Stimulated activated CD4-positive, alpha-beta T cell treated with anti-CD3 and anti-CD28 coated beads, Interleukin-2, amount 100 ng/mL, for 4 hours (primary cell): ENCODE measurements at places on chromosomes 2 and 18.

GRCh38 chr18:36064027-36064808 is 3.1 kb downstream of the RPRD1A start:
- DNase-seq: no peak

DNA sequence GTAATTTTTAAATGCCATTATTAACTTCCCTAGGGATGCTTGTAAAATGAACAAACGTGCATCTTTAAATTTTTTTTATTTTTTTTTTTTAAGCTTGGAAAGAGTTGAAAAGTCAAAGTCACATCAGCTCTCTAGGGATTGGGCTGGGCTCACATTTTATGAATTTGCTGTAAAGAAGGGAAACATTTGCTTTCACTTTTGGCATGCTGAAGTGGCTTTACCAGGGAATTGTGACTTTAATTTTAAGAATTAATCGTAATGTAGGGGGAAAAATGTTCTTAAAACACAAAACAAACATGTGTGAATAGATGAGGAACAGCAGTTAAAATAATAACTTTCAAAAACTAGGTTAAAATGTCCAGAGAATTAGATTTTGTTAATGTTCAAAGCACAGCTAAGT is 123.0 kb downstream of the AGAP1 start:
- DNase-seq: no peak

GRCh38 chr2:95575857-95576256 is 15.9 kb upstream of the TRIM43 start:
- DNase-seq: no peak

- DNase-seq: no peak
Measured at GRCh38 chr18:5518179-5518770, 25.5 kb downstream of the EPB41L3 start.

GRCh38 chr2:101346909-101347308 is 38.4 kb upstream of the RNF149 start:
- no peak for DNase-seq

DNA sequence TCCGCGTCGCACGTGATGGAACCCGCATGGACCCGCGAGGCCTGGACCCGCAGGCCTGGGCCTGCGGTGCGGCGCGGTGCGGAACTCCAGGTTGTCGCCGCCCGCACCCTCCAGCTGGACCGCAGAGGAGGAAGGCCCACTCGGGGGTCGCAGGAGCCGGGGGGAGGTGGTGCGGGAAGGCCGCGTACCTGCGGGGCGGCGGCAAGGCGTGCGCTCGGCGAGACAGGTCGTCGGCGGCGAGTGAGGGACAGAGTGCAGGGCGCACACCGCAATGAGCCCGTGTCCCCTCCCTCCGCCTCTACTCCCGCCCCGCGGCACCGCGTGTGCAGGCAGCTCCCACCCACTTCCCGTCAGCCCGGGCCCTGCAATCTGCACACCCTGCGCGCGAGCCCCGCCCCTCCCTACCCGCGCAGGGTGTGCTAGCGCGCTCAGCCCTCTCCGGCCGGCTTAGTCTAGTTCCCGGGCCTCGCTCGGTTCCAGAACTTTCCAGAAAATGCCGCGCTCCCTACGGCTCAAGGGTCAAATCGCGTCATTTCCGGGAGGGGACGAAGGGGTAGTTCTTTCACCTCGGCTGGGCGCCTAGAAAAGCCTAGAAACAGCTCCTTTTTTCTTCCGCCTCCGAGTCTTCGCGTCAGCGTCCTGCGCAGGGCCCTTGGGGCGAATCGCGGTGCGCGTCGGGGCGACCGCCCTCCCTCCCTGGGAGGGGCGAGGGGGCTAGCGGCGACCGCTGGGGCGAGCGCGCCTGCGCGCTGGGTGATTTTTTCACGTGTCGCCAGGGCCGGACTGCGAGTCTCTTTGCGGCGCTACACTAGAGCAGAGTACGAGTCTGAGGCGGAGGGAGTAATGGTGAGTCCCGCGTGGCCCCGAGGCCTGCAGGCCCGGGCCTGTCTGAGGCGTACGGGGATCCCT is at the start of the genes HSPD1 and HSPE1:
Gene HSPD1 (minus strand): TSS at position 247 of the 909 bp plus-strand sequence. CDS start 992 bp downstream, outside the sequence.
Gene HSPE1 (plus strand): TSS at position 786 of the 909 bp plus-strand sequence. CDS start 58 bp downstream, at position 844.
- DNase-seq: peak; percentile 96

- no peak for DNase-seq
Measured at GRCh38 chr2:134277223-134277622, 23.4 kb downstream of the MGAT5 start.

DNA sequence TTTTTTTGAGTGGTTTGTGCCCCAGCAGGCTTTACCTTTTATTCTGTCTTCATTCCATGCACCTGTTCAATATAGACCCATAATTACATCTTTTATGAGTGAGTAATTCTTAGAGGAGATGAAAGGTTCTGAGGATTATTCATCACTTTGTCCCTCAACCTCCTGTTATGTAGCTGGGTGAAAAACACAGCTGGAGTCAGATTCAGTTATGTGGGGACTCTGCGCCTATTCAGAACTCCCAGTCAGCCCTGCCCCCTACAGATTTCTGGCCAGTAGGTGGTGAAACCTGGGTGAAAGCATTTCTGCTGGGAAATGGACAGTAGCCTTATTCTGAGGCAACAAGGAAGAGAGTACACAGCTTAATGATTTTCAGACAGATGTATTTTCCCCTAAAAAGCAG is 107.8 kb downstream of the MGAT5 start:
- no peak for DNase-seq

DNA sequence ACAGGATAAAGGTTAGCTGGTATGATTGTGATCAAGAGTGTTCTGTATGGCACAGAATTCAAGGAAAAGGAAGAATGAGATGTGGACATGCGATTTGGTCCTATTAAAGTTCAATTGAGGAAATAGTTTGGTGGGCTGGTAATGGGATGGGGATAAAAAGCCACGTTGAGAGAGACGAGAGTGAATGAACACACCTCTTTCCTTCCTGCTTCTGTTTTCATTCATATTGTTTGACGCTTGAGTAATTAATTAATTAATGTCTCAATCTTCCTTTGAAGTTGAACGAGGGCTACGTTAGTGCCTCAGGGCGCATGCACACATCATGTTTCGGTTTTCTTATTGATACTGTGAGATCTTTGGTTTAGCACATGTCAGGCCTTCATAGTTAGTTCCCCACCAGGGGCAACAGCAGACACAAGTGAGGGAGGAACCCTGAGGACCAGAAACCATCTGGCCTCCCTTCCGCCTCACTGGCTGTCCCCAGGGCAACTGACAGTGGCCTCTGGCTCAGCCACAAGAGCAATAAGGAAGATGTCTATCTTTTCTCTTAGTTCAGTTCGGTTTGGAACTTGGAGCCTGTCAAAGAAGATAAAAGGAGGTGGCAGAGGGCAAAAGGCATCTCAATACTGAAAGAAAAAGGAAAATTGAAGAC is 116.0 kb downstream of the LIPG start:
- DNase-seq: no peak

- no peak for DNase-seq
Measured at GRCh38 chr2:189124175-189124574, 55.4 kb downstream of the COL5A2 start.

DNA sequence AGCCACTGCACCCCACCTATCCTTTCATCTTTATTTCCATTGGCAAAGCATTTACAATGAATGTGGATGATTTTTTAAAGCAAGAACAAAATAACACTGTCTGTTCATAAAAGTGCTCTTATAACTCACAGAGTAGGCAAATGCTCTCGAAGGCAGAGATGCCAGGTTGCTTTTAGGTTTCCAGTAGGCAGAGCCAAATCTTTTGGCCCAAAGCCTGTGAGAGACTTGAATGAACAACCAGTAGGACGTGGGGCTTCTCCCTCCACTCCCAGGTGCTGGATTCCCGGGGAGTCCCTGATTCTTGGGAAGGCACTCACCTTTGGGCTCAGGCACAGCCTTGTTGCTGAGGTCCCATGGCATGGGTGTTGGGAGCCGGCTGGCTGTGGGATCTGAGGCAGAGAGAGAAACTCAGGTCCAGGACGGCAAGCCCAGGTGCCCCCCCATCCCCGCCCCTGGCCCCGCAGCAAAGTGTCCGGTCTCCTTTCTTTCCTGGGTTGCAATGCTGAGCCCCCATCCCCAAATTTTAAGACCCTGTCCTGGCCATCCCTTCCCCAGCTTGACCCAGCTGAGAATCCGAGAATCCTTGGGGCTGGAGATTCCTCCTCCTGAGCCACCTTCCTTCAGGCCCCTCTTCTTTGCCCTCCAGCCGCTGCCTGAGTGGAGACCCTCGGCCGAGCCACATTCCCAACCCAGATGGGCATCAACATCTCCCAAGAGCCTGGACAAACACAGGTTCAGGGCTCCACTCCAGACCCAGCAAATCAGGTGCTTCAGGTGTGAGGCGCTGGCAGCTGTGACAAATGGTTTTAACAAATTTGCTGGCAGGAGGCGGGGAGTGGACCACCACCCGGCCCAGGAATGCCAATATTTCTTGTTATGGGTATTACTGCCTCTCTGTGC is 5.8 kb downstream of the NEURL3 start:
- no peak for DNase-seq

DNA sequence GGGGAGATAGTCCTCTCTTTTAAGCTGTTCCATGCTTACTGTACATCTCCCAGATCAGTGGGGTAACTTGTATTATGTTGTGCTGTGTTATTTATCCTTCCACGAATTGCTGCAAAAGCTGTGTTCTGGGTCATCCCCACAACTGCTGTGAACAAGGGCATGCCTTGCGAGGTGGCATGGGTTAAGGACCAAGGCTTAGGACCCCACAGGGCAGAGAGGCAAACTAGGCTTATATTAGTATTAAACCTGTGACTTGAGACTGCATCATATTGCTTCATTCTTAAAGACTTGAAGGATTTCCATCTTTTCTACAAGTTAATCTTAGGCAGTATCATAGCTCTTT is 19.9 kb downstream of the RND3 start:
- no peak for DNase-seq

GRCh38 chr18:58228762-58229161 is 184.7 kb downstream of the NEDD4L start:
- DNase-seq: no peak

GRCh38 chr2:72673279-72673678 is 152.6 kb downstream of the EXOC6B start:
- no peak for DNase-seq

GRCh38 chr2:235027558-235028214 is 75.9 kb downstream of the SH3BP4 start:
- no peak for DNase-seq

DNA sequence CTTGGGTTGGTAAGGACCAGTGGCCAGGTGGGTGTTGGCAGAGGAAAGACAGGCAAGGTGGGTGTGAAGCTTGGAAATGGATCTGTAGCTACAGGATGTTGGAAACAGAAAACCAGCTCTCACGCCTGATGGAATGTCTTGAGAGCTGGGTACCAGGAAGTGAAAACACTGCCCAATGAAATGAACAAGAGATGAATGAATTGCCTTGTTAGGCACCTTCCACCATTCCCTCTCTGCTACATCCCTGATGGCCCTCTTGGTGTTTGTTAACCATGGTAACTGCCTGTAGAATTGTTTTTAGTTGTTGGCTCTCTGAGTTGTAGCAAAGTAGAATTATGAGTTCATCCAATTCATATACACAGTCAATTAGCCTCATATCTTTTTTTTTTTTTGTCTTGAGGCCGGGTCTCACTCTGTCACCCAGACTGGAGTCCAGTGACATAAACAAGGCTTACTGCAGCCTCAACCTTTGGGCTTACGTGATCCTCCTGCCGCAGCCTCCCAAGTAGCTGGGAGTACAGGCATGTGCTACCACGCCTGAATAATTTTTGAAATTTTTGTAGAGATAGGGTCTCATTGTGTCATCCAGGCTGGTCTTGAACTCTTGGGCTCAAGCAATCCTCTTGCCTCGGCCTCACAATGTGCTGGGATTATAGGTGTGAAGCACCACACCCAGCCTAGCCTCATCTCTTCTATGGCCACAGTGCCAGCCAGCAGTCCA is 9.5 kb downstream of the KCMF1 start:
- DNase-seq: no peak

- DNase-seq: no peak
Measured at GRCh38 chr18:8106603-8107002, 502.6 kb upstream of the RAB12 start.

DNA sequence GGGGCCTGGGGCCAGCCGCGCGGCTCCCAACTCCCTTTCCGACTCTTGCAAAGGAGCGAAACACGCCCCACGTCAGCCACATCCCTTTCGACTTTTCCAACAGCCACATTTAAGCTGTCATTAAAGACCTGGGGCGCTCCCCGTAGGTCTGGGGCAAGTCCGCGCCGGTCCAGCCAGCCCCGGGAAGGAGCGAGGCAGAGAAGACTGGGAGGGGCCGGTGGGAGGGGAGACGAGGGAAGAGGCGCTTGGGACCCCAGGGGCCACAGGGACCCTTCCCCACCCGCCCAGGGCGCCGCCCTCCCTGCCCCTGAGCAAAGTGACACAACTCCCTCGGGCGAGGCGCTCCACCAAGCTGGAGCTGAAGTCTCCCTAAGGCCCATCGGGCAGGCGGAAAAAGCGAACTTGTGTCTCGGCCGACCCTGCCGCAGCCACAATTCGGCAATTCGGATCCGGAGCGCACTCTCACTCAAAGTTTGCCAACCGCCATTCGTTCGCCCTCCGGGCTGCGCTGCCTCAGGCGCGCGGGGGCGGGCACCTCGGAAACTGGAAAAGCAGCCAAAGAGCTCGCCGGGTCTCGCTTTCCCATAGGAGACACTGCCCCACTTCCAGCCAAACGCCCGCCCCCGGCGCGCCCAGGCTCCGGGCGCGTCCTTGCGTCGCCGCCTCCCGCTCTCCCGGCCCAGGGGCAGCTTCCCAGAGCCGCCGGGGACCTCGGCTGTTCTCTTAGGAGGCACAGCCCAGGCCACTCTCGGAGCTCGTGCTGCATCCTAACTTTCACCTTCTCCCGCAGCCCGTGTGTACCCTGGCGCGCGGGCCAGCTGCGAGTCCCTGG is 1.1 kb upstream of the KCTD1 start:
- no peak for DNase-seq

DNA sequence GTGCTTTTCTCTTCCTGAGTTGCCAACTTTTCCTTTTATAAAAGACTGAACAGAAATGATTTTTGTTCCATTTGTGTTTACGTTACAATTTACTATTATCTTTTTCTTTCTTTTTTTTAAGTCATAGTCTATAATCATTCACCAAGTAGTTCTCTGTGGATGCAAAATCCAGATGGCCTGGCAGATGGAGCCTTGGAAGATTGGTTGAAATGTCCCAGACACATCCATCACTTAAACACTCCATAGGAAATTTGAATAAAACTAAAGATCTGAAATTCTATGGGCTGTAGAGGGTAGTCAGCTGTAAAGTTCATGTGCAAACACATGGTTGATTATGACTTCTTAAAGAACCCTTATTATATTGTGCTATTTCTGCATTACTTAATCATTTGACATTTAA is 164.8 kb upstream of the DOCK10 start:
- no peak for DNase-seq
